ENCODE measurements at places on chromosomes 13 and 19.
A peak's percentile ranks its signal among the peaks of the same experiment; 100 is the strongest.

- peak; percentile 96 for DNase-seq
Observed at GRCh38 chr13:28138756-28139470, 568 bp downstream of the PAN3 start.

- DNase-seq, result no peak
Observed at GRCh38 chr13:41722684-41723535, 238.0 kb downstream of the VWA8 start.

- DNase-seq, result peak; percentile 18
Observed at GRCh38 chr13:60043262-60043661, 120.5 kb downstream of the DIAPH3 start.

- DNase-seq, result peak; percentile 38
Observed at GRCh38 chr19:33798681-33799111, 2.0 kb downstream of the KCTD15 start.

DNA sequence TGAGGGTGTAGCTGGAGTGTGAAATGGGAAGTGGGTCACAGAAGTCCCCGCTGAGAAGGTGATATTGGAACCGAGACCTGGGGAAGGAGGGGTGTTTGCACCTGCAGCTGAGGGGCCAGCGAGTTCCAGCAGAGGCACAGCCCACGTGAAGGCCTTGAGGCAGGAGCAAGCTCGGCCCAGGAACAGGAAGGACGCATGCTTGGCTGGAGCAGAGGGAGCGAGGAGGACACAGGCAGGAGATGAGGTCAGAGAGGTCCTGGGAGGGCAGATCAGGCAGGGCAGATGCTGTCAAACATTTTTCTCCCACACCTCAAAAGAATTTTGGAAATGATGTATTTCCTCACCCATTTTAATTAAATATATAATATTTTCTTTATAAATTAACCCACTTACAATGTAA is 9.3 kb downstream of the ZNF415 start:
- DNase-seq, result no peak

GRCh38 chr13:97276862-97277269 is 54.7 kb downstream of the MBNL2 start:
- DNase-seq, result no peak

DNA sequence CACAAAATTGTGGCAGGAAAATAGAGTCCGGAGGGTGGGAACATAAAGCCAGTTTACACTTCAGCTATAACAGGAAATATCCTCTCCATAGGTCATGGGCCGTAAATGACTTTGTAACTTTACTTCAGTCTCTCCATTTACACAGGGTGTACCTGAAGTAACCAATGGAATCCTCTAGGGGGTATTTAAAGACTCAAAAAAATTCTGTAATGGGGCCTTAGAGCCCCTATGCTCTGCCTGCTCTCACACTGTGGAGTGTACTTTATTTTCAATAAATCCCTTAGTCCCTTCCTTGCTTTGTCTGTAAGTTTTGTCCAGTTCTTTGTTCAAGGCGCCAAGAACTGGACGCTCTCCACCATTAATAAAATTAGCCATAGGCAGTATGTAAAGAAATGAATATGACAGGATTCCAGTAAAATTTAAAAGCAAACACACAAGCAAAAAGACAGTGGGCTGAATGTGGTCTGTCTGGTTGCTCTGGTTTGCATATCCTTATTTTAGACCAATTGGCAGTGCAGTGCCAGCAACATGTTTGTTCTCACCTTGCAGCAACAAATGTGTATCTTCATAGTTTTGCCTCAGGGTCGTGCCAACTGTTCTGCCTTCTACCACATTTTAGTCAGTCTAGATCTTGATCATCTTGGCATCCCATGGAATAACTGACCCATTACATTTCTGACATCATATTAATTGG is 801.5 kb upstream of the SPRY2 start:
- no peak for DNase-seq

Data from fibroblast of pulmonary artery (primary cell).